ENCODE measurements at places on chromosomes 13 and 19. TPM values are rescaled to one million over a fixed set of nuclear protein-coding genes. Genes with fewer than 3 reads are reported as not detected.

Gene ZNF763
- 1.9 TPM for total RNA-seq

Gene LIM2
- total RNA-seq = not detected

Gene RFPL4A
- total RNA-seq = not detected

Gene ZNF66
- 10.4 TPM for total RNA-seq

Gene CACNG6
- total RNA-seq = not detected

Data from suprapubic skin (tissue), 4 donors.